ENCODE measurements at places on chromosomes 12 and 14.

DNA sequence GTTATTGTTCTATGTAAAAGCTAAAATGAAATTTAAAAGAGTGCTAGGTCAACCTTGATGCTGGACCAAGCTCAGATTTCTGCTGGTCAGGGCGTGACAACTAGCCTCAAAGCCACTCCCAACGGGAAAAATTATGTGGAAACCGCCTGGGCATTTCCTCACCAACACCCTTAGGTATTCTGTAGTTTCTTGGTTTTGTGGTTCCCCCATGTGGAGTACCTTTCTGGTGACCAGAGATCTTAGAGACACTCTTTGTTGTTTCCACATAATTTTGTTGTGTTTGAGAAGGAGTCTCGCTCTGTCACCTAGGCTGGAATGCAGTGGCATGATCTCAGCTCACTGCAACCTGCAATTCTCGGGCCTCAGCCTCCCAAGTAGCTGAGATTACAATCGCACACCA, 119.9 kb downstream of the DENND5B start:
- DNase-seq: no peak

GRCh38 chr14:81310606-81311005, 89.5 kb downstream of the STON2 start:
- DNase-seq: no peak

DNA sequence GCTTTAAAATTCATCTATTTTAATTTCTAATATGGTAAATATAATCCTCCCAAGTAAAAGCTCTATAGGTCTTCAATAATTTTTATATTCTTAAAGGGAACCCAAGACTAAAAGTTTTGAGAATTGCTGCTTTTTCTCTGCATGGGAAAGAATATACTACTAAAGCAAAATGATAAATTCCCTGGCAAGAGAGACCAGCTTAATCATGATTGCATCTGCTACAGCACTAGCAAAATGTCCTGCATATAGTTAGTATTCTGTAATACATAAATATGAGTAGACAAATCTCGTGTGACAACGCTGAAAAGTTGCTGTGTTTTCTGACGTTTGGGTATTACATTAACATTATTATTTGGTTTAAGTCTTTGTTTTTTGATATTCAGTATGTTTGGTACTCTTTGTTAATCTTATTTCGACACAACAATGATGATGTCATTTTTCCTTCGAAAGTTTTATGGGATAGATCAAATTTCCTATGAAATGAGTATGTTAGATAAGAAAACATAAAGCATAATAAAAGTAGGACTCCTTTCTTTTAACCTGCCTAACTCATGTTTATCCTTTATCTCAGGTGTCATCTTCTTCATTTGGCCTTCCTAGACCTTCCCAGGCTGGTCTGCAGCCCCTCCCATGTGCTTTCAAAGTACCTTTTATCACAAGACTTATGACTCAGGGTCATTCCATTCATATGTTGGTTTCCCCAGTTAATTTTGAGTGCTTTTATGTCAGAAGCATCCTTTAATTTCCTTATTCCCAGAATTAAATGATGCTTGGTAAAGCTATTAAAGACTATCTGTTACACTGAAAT, 321.9 kb downstream of the RAD51B start:
- DNase-seq: no peak

DNA sequence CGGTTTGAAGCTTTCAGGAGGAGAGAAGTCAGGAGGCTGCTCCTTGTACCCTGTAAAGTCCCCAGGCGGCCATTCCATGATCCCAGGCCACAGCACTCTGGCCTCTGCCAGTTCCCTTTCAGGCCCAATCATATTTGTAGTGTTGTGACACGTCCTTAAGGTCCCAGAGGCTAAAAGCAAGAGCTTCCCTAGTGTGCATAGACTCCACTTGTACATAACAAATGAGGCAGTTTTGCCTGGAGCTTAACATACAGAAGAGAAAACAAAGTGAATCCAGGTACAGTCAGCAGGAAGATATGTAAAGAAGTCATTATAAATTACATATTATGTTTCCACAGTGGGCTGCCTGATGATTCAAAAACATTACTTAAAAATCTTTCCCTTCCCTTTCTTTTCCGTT, 81.1 kb upstream of the RPH3A start:
- DNase-seq: no peak

DNA sequence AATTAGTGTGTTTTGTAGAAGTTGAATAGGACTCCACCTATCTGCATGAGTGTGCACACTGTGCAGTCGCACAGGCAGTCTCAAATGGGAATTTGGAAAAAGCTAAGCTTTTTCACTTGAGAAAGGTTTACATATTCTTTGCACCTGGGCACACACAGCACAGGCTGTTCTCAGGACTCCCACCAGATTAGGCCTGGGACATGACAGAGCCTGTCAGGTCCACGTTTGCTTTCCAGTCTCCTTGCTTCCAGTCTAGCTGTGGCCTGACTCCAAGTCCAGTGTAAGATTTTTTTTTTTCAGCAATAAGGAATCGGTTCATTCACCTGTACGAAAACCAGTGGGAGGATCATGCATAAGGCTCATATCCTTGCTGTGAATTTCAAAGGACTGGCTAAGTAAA, 181.3 kb downstream of the ZFP36L1 start:
- DNase-seq: no peak

DNA sequence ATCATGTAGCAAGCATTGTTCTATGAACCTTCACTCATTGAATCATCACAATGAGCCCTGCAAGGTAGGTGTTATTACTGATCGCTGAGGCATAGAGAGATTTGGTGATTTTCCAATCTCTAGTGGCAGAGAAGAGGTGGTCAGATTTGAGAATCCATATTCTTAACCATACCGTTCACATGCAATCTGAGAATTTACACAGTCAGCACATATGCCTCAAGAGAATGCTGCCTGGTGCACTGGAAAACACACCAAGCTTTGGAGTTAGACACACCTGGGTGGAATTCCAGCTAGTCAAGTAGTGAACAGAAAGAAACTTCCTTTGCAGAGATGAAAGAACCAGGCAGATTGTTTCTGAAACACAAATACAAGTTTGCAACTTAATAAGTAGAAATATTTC, 94.1 kb downstream of the LGR5 start:
- no peak for DNase-seq

DNA sequence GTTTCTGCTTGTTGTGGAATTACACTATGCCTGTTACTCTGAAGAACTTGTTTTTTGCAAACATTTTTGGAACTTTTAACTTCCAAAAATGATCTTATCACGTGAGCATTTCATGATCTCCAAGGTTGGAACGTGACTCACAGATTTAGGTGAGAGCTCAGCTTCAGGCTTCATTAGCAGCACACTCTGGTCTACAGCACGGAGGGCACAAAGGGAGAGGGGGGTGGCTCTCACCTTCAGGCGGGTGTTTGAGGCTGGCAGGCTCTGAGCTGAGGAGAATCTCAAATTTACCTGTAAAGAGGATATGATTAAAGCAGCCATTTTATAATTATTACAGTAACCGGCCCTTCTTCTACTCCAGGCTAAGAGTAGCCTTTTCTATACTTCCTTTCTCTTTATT, 45.3 kb upstream of the PZP start:
- DNase-seq: no peak

GRCh38 chr12:57580466-57580795, 10.6 kb upstream of the PIP4K2C start:
- DNase-seq: no peak

GRCh38 chr14:46279776-46280175, 371.8 kb downstream of the RPL10L start:
- DNase-seq: no peak

DNA sequence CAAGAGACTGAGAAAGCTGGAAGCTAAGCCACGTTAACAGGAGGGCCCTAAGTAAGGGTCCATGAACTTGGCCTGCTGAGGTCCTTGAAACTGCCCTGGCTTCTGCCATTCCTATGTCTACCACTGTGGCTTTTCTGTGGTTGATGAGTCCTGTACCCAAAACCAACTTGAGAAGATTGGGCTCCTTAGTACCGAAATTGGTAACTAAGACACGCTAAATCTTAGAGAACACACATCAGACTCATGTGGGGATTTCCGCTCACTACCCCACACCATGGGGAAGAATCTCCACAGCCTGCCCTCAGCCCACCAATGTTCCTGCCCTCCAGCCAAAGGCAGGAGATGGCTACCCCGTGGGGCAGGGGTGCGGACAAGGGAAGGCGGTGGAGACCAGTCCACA, 232.9 kb downstream of the SPTSSA start:
- DNase-seq: no peak

GRCh38 chr12:64293654-64294364, 71.7 kb upstream of the KICS2 start:
- DNase-seq: no peak

DNA sequence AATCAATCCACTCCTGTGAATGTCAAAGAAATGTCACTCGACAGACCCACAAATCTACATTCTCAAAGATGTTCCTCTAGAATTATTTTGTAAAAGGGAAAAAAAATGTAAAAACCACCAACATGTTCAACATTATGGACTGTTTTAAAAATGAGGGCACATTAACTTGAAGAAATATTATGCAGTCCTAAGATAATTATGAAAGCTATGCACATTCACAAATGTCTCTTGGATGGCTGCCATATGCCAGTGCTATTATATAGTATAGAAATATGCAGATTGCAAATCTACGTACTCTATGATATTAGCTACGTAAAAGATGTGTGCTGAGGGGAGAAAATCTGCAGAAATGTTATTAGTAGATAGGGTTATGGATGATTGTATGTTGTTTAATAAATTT, 334.2 kb downstream of the BMP4 start:
- no peak for DNase-seq

GRCh38 chr12:42770261-42770660, 180.7 kb upstream of the PRICKLE1 start:
- DNase-seq: no peak

DNA sequence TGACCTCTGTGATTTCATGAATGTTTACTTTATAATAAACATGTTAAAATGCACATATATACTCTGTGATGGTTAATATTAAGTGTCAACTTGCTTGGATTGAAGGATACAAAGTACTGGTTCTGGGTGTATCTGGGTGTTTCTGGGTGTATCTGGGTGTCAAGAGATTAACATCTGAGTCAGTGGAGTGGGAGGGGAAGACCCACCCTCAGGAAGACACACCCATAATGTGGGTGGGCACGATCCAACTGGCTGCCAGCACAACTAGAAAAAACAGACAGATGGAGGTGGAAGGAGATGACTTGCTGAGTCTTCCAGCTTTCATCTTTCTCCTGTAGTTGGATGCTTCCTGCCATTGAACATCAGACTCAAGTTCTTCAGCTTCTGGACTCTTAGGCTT, 11.9 kb downstream of the NUP37 start:
- DNase-seq: no peak

DNA sequence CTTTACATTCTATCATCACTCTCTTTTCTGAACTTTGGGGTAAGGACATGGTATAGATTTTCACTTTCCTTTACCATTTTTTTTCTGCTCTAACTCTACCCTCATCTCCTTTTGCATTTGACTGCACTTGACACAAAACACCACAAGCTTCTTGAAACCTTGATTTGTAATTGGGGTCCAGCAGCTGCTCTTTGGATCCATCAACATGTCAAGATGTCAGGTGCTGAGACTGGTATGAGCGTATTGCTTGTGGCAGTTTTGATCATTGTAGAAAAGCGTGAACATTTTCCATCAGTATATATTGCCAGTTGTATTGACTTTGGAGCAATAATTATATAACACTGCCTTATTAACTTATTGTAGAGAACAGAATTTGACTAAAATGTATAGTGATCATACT, 838.6 kb downstream of the TRHDE start:
- no peak for DNase-seq

DNA sequence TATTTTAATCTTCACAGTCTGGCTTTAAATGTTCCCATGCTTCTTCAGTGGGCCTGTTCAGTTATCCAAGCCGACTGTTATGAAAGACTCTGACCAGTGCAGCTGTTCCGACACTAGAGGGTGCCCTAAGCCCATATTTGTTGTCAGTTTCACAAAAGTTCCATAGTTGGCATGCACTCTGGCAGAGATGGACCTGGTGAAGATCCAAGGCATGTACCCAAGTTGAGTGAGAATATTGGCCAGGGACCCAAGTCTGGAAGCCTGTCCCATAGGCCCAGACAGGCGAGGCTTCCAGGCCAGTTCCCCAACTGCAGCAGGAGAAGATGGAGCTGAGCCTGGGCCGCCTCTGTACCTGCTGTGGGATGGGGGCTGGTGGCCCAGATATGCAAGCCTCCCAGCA, 27.4 kb upstream of the GUCY2C start:
- peak; percentile 25 for DNase-seq

DNA sequence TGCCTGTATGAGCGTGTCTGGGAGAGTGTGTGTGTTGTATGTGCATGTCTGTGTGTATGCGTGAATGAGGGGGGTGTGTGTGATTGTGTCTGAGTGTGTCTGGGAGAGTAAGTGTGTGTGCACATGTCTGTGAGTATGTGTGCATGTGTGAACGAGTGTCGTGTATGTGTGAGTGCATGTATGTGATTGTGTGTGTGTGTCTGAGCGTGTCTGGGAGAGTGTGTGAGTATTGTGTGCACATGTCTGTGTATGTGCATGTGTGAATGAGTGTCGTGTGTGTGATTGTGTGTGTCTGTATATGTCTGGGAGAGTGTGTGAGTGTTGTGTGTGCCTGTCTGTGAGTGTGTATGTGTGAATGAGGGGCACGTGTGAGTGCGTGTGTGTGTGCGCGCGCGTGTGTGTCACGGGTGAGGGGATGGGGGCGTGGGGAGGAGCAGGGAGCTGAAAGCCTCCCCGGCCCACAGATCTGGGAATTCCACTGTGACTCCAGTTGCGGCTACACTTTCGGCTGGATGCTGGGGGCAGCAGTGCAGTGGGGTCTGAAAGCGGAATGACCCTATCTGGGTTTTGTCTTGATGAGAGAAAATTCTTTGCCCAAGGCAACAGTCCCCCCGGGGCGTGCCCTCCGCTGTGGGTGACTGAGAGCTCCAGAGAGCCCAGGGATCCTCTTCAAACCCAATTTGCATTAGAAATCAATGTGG, 138.1 kb upstream of the MED13L start:
- DNase-seq: no peak

DNA sequence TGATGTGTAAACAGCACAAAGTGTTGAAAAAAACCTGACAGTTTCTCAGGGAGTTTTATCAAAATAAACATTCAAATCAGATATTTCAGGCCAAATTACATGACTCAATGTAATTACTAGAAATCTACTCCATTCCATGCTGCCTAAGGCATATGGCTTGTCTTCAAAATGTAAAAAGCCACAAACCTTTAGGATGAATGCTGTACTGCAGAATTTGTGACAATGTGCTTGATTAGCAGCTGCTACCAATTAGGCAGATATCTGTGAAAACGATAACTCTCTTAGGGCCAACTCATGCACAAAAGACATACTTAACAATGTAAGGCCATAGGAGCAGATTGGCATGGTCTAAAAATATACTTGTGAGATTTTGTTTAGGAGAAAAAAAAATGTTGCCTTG, 267.0 kb downstream of the DACT1 start:
- no peak for DNase-seq

GRCh38 chr12:67018105-67018504, 251.1 kb upstream of the CAND1 start:
- DNase-seq: no peak

- DNase-seq: no peak
Measured at GRCh38 chr14:30162066-30162465, 234.4 kb upstream of the PRKD1 start.

Measured in Kasumi-1 (cell line).